ENCODE measurements at places on chromosomes 3 and 15.

DNA sequence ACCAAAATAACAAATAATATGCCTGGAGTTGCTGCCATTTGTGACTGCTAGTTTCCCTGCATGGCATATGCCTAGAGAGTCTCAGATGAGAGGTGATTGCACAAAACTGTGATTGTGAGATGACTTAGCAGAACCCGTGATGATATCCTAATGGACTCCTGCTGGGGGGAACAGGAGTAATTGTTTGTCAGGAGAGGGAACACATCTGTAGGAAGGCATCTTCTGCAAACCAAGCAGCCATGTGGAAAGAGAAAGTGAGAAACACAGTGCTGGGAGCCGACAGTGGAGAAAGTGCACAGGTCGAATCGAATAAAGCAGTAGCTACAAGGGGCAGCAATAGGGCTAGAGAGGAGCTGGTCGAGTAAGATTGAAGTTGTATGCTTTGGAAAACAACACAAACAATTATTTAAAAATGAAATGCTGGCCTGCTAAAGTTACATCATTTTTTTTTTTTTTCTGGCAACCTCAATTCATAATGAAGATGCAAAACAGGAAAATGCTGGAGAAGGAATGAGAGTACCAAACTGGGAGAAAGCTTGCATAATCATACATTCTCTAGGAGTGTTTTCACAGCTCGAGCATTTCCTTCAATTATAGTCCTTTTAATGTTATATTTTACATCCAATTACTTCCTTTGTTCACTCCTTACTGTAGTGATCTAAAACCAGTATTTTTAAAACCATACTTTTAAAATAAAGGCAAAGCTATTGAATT lies 494.2 kb upstream of the AGTR1 start:
- no peak for DNase-seq

DNA sequence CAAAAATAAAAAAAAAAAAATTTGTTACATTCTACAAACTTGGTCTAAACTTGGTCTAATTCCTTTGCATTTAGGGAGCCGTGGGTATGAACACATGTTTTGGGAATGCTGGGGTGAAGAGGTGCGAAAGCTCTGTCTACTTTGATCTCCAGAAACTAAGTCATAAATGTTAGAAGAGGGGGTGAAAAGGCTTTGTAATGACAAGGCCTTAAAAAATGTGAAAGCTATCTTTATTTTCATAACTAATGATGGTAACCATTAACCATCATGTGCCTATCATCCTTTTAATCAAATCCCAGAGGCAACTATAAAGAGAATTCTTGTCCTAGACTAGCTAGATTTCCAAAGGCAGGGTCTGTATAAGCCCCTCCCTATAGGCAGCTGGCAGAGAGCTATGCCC lies 60.9 kb downstream of the PRICKLE2 start:
- no peak for DNase-seq

DNA sequence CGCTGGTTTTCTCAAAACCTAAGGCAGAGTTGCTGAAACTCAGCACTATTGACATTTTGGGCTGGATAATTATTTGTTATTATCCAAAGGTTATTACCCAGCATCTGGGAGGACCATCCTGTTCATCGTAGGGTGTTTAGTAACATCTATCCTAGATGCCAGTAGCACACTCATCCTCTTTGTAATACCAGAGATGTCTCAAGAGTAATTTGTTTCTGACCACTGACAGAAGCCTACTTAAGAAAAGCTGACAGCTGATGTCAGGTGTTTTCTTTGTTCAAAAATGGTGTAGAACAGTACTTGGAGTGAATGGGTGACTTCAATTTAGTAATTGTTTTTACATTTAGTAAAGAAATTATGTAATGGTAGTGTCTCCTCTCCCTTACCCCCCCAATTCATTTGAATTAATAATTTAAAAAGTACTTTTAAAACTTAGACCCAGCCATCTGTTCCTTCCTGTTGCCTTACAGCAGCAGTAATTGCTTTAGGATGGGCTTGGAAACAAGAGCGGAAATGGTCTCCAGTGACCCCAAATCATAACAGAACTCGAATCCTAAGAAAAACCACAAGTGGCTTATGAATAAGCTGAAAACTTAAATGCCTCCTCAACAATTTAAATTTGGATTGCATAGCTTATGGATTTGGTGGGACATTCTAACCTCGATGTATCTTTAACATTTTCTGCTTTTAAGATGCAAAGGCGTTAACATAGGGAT lies 105.4 kb downstream of the PTPRG start:
- no peak for DNase-seq

- no peak for DNase-seq
Observed at GRCh38 chr3:34312684-34313083, 514.3 kb downstream of the PDCD6IP start.

- no peak for DNase-seq
Observed at GRCh38 chr3:58576716-58577115, 475 bp downstream of the FAM107A start.

DNA sequence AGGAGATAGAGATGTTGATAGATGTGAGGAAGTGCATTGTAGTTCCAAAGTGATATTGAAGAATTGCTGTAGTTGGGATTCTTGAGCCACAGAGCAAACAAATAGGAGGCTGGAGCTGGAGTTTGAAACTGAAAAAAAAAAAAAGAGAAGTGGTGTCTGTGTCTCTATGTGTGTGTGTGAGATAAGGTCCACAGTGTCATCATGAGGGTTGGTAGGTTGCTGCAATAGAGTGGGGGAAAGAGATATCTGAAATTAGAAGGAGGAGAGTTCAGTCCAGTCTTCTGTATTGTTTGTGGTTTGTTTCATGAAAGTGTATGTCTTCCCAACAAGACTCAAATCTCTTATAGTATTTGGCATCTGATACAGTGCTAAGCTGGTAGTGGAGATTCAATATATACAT lies 37.3 kb upstream of the CACNA1D start:
- DNase-seq = no peak

GRCh38 chr15:74937272-74937589 lies 642 bp downstream of the COX5A start:
- peak; percentile 70 for DNase-seq

DNA sequence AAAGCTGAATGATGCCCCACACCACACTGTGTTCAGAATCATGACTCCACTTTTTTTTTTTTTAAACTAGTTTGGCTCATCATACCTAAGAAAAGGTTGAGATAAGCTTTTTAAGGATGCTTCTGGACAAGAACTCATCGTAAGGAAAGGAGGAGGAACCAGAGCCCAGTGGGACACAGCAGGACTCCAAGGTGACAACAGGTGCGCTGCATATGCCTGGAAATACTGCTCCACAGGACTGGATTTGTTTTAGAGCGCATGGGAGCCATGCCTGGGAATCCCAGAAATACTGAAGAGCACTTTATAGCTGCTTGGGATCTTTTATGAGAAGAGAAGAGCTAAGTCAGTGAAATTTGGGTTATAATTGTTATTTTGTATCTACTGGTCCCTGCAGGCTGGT lies 93.4 kb downstream of the NEDD4 start:
- DNase-seq = no peak

DNA sequence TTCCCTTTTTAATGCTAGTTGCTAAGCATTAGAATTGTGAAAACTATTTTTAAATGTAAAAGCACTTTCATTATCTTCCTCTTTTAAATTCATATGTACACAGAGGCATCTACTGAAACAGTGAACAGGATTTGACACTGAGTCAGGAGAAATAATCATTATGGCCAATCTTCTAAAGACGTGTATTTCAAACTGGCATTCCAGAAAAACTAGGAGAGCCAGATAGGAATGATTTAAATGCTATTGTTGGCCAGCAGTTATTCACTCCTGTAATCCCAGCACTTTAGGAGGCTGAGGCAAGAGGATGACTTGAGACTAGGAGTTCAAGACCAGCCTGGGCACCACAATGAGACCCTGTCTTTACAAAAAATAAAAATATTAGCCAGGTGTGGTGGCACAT lies 67.6 kb upstream of the RAP2B start:
- DNase-seq = no peak

- DNase-seq = no peak
Observed at GRCh38 chr3:185172086-185173049, 19.5 kb upstream of the C3orf70 start.

- DNase-seq = no peak
Observed at GRCh38 chr15:77064539-77065308, 6.2 kb downstream of the TSPAN3 start.

GRCh38 chr3:72820415-72820814 lies 27.8 kb downstream of the SHQ1 start:
- peak; percentile 81 for DNase-seq

GRCh38 chr15:82108489-82109078 lies 62.8 kb upstream of the MEX3B start:
- DNase-seq = peak; percentile 63

- no peak for DNase-seq
Observed at GRCh38 chr3:58216496-58217195, 5.9 kb upstream of the DNASE1L3 start.

DNA sequence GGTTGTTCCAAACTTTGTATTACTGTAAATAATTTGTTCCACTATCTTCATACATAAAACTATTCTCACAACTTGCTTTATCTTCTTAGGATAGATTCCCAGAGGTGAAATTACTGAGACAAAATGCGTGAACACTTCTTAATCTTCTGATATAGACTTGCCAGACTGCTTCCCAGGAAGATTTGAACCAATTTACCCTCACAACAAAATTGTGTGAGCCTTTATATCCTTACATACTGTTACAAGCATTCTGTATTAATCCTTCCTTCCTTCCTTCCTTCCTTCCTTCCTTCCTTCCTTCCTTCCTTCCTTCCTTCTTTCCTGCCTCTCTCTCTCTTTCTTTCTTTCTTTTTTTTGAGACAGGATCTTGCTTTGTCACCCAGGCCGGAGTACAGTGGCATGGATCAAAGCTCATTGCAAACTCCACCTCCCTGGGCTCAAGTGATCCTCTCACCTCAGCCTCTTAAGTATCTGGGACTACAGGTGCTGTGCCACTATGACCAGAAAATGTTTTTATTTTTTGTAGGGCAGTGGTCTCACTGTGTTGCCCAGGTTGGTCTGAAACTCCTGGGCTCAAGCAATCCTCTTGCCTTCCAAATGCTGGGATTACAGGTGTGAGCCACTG lies 57.1 kb upstream of the SSR3 start:
- no peak for DNase-seq

DNA sequence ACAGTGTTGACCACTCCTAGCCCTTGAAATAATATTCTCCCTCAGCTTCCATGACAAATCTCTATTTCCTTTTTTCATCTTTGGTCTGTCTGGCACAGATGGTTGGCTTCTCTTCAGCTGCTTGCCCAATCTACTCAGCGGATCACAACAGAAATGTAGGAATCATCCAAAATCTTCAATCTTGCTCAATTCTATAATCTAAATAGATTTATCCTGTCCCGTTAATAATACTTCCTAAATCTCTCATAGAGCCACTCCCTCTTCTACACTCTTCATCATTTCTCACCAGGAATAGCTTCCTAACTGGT lies 3.8 kb downstream of the PEAK1 start:
- DNase-seq = peak; percentile 63

- peak; percentile 33 for DNase-seq
Observed at GRCh38 chr15:51842852-51843737, 13.6 kb downstream of the TMOD3 start.

DNA sequence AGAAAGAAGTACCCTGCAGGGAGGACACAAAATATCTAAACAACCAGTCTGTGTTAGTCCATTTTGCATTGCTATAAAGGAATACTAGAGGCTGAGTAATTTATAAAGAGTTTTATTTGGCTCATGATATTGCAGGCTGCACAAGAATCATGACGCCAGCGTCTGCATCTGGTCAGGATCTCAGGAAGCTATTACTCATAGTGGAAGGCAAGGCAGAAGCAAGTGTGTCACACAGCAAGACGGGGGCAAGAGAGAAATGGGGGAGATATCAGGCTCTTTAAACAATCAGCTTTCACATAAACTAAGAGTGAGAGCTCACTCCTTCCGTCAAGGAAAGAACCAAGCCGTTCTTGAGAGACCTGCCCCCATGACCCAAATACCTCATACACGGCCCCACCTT lies 614.8 kb downstream of the ZIC1 start:
- DNase-seq = peak; percentile 82

GRCh38 chr3:126159476-126159875 lies 20.9 kb downstream of the ALDH1L1 start:
- DNase-seq = no peak

Data from cardiac muscle cell (in vitro differentiated cells and primary cell).